Vagina (tissue), 2 donors: ENCODE measurements at places on chromosomes 1 and 21.

- DNase-seq: no peak
These were observed 355.4 kb downstream of the KIF26B start for GRCh38 chr1:245510144-245510543.

GRCh38 chr1:58065520-58065919 lies 481.0 kb downstream of the OMA1 start:
- no peak for DNase-seq

GRCh38 chr1:56911098-56911938 lies 54.5 kb downstream of the C8B start:
- DNase-seq: no peak

GRCh38 chr1:108858230-108858950 lies 1.5 kb upstream of the AKNAD1 start:
- no peak for DNase-seq

DNA sequence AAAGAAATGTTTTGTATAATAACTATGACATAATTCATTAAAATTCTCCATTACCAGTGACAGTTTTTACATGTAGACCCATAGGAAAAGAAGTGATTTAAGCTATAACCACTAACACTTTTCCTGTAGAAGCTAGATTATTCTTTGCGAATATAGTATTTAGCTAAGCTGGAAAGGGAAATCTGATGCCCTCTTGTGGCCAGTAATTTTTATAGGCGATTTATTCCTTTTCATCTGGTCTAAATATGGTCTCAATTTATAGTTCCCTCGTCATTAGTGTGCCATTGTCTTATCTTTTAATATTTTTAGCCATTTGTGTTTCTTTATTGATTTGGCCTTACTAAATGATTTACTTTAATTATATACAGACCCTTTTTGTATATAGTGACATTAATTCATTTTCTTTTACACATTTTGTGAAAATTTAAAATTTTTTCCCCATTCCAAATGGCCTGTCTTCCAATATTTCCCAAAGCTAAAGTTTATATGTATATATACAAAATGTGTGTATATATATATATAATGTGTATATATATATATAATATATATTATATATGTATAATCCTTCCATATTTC lies 26.7 kb downstream of the BTG3 start:
- no peak for DNase-seq
